ENCODE measurements at places on chromosomes 1 and 21. TPM values are rescaled to one million over a fixed set of nuclear protein-coding genes. Genes with fewer than 3 reads are reported as not detected.

IL22RA1 gene
- polyA plus RNA-seq, result 2.3 TPM

PLA2G5 gene
- polyA plus RNA-seq, result not detected

TCHHL1 gene
- not detected for polyA plus RNA-seq

EPHA10 gene
- polyA plus RNA-seq, result 0.09 TPM

GPR37L1 gene
- 0.16 TPM for polyA plus RNA-seq

DNA sequence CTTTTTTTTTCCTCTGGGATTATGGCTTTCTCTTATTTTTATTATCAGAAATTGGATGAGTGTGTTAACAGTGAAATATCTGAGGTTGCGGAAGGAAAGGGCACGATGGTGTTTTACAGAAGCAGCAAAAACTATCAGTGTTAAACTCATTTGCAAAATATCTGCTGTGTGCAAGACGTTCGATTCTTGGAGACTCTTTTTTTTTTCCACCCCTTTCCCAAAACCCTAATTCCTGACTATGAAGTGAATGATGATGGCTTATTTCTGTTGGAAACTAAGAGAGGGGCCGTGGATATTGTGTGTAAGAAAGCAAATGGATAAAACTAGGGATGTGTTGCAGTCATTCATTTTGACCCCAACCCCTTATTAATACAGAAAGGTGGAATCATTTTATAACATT lies 677 bp downstream of the NCAM2 start:
- no peak for DNase-seq

DNA sequence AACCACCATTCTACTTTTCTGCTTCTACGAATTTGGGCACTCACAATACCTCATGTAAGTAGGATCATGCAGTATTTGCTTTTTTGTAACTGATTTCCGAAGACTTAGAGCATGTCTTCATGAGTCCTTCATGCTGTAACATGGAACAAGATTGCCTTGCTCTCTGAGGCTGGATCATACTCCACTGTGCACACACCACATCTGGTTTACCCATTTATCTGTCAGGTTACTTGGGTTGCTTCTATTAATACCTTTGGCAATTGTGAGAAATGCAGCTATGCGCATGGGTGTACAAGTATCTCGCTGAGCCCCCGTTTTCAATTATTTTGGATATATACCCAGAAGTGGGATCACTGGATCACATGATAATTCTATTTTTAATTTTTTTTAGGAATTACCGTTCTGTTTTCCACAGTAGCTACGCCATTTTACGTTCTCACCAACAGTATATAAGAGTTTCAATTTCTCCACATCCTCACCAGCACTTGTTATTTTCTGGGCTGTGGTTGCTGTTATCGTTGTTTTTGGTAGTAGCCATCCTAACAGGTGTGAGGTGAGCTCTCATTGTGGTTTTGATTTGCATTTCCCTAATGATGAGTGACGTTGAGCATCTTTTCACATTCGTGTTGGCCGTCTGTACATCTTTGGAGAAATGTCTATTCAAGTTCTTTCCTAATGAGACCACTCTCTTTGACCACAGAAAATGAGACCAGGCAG lies 10.7 kb upstream of the SLC2A5 start:
- no peak for DNase-seq

DNA sequence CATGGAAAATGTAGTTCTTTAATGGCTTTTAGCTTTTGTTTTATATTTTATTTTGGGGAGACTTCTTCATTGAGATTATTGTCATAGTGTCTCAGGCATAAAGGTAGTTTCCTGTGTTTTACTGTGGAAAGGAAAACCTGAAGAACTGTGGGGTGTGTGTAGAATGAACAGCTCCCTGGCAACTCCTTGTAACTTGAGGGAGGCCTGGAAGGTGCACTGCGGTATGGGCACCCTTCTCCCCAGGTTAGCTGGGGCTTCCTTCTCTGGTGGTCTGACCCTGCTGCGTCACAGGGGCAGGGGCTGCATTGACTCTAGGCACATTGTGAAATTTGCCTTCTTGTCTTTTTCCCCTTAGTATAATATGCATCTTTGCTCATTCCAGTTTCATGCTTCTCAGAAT lies 1.7 kb downstream of the ATP1B1 start:
- DNase-seq, result no peak

GRCh38 chr1:15507278-15507677 lies 16.7 kb downstream of the CASP9 start:
- DNase-seq, result no peak

DNA sequence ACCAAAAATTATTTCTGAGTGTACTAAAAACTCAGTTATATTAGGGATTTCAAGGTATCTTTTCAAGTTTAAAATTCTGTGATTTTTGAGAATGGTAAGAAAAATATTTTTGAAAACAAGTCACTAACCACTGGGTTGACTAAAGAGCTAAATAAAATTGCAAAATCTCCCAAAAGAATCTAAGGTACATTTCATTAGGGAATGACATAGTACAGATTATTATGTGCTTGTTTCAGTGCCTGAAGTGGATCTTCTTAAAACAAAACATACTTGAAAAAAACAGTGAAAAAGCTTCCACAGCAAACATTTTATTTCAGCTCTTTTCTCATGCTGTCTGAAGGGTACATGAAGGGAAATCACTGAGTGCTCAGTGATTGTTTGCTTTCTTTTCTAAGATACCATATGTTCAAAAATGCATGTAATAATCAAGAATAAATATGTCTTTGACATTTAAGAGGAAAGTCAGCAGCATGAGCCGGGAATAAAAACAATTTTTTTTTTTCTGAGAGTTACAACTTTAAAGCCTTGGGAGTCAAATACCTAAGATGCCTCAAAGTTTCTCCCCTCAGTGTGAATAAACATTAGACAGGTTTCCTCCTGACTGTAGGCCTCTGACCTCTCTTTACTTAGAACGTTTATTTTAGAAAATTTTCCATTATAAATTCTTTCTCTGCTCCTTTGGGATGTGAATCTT lies 200.7 kb downstream of the KCNT2 start:
- peak; percentile 45 for DNase-seq

- no peak for DNase-seq
Measured at GRCh38 chr21:32163386-32163785, 115.5 kb downstream of the MIS18A start.

Data from left renal pelvis (tissue), 4 donors.